ENCODE measurements at places on chromosomes 2 and 18.

DNA sequence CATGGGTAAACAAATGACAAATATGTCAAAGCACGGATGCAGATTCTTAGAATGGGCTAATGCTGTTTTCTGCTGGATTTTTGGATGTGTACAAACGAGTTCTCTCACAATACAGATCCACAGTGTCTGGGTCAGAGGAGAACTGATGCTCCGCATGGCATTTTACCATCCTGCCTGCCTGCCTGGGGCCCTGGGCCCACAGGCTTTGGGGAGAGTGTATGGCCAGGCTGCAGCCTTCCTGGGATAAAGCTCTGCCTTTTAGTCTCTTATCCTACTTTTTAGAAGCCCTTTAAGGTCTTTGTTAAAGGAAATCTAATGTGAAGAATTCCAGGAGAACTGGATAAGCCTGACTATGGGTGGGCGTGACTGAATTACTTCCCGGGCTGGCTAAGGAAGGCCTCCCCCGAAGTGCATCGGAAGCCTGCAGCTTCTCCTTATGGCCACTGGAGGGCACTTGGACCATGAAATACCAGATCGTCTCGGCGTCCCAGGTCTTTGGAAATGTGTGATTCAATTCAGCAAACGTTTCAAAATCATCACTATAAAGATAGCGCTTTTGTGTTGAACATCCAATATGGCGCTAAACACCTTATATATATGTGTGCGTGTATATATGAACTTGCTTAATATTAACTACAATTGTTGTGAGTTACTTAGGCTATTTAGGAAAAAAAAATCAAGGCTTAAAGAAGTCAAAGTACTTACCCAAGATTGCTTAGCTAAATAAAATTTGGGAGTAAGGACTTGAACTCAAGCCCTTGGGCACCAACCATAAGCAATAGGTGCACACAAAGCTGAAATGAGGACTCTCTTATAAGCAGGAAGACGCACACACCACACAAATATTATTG is 15.2 kb upstream of the DNPEP start:
- peak; percentile 18 for DNase-seq

GRCh38 chr2:239371726-239372686 is 28.8 kb downstream of the HDAC4 start:
- no peak for DNase-seq

GRCh38 chr18:22191923-22192322 is 22.5 kb downstream of the GATA6 start:
- no peak for DNase-seq

DNA sequence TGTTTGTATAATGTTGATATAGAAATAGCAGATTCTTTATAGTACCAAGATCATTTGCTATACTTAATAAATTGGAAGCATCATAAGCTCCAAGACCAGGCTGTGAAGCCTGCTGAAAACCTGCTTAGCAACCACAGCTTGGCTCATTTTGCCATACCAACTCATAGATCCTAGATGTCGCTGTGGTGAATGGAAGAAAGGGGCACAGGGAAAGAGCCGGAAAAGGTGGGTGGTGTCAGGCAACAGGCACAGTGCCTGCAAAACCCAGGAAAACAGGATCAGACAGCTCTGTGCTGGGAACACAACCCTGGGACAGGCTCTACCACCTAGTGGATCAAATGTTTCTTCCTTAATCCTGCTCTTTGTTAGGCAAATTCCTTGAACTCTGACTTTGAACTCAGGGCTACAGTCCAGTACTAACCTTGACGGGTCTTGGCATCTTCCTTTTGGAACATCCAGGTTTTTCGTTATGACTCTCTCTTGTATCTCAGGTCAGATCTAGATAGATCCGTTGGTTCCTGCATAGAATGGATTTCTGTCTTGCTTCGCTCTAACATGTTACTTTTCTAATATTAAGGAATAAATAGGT is 31.6 kb downstream of the TWSG1 start:
- no peak for DNase-seq

GRCh38 chr2:22596306-22596705 is 788.7 kb upstream of the KLHL29 start:
- no peak for DNase-seq

GRCh38 chr2:140349695-140350094 is 1569.5 kb upstream of the NXPH2 start:
- no peak for DNase-seq

DNA sequence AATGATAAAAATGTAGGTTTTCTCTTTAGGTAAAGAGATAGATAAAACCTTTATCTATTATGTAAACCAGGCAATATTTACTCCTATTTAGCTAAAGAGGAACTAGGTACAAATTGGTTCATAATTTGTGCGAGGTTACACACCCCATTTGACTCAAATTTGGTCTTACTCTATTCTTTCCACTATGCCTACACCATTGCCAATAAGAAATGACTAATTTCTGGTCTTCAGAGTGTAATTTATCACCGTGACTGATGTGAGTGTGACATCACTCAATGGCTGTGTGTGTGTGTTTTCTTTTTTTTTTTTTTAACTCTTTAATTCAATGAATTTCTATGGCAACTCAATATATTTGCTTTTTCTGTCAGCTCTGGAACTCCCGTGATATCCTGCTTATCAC is 955.8 kb downstream of the TDRD15 start:
- no peak for DNase-seq

- DNase-seq, result no peak
Observed at GRCh38 chr2:185137700-185138099, 539.4 kb downstream of the ZNF804A start.

DNA sequence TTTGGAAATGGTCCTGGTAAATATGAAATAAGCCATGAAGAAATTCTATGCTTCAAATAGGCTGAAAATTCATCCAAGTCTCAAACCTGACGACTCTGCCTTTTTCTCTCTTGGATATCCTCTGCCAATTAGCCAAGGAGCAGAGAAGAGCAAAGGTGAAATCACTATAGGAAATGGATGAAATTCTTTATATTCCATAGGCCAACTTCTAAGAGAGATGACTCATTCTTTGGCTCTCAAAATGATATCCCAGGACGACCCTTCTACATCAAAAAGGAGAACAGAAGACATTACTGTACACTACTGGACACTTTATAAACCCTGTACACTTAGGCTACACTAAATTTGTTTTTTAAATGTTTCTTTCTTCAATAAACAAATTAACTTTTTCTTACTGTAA is 22.7 kb downstream of the PDE1A start:
- no peak for DNase-seq

DNA sequence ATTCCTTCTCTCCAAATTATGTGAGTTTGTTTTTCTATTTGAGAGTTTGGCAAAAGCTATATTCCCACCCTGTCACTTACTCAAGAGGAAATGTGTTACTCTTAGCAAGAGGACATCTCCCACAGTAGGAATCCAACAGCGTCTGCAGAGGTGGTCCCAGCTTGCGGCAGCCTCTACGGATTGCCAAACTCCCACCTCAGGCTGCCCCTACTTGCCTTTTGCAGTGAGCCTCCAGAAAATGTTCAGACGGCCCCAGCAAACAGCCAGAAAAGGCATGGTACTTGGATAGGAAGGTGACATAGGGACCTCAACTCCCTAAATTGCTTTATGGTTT is 158.4 kb downstream of the SUCLG1 start:
- no peak for DNase-seq

- DNase-seq, result no peak
Observed at GRCh38 chr2:230714136-230714480, 1.5 kb downstream of the CAB39 start.

- DNase-seq, result no peak
Observed at GRCh38 chr18:48068916-48069445, 138.5 kb upstream of the SMAD2 start.

DNA sequence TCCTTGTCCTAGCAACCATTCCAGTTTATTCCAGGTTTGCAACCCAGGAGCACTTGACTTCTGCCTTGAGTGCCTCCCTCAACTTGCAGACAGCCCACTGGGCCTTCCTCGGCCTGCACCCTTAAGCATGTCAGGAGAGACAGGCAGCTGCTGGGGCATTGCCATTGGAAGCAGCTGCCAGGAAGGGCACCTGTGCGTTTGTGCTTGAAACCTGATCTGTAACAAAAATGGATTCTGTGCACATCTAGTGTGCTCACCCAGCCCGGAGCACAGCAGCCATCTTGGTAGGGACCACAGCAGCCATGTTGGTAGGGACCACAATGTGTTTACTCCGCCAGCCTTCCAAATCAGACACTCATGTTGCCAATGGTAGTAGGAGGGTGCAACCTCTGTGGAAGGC is 44.3 kb upstream of the GLI2 start:
- DNase-seq, result no peak

DNA sequence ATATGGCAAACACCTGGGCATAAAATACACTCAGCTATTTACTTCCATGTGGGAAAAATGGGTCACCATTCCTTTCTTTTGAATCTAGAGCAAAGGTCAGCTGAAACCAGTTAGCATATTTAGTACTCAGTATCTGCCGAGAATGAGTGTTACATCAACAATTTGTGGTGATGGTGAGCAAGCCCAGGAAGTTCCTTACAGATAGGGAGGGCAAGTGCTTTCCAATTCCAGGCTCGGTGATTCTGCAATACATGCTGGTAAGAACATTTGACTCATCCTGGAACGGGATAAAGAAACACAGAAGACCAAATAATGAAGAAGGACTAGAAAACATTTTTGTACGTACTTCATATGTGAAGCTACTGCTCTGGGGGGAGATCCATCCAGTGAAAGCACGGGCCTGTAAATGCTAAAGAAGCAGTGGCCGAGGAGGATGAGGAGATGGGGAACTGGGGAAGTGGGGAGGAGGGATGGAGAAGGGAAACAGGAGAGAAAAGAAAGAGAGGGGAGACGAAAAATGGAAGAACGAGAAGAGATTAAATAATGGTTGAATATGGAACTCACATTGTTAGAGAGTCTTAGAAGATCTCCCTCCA is 251.9 kb downstream of the TTC32 start:
- no peak for DNase-seq

DNA sequence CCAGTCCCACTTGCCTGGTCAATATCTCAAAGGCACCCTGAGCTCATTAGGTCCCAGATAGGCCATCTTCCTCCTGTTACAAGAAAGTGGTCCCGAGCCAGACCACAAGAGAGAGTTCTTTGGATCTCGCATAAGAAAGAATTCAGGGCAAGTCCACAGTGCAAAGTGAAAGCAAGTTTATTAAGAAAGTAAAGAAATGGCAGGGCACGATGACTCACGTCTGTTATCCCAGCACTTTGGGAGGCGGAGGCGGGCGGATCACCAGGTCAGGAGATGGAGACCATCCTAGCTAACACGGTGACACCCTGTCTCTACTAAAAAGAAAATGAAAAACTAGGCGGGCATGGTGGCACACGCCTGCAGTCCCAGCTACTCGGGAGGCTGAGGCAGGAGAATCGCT is 10.8 kb upstream of the SMAD7 start:
- no peak for DNase-seq

- no peak for DNase-seq
Observed at GRCh38 chr2:15748736-15749323, 157.2 kb downstream of the DDX1 start.

- no peak for DNase-seq
Observed at GRCh38 chr18:60050821-60051220, 151.0 kb downstream of the PMAIP1 start.

DNA sequence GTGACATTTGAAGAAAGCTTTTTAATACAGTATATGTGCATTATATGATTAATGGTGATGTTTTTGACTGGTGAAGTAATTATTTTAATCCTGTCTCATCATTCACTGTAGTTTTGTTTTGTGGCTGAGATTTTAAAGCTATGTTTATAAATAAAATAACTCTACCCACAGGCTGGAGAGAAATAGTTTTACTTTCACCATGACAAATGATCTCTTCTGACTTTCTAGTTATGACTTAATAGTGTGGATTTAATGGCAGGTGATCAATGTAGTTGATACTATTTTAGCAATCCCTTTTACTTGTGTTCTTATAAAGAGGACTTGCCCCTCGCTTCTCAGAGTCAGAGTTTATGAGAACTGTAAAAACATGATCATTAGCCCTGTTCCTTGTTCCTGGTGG is 289.5 kb upstream of the SIX3 start:
- no peak for DNase-seq

DNA sequence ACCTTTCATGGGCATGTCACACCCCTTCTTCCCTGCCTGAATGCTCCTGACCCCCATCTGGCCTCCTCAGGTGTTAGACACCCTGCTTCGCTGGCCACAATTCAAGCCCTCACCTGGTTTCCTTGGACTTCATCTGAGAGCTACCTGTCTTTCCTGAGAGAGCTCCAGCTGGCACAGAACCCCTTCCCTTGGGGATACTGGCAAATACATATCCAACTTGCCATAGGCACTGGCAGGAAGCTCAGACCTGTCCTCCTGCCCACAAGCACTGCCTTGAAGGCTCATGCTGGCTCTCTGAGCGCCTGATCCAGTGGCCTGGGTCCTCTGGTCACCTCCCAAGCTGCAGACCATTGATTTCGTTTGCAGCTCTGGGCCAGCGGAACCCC is 74.1 kb upstream of the MAP4K3 start:
- DNase-seq, result no peak

- no peak for DNase-seq
Observed at GRCh38 chr2:218860950-218861381, 1.4 kb downstream of the WNT6 start.

DNA sequence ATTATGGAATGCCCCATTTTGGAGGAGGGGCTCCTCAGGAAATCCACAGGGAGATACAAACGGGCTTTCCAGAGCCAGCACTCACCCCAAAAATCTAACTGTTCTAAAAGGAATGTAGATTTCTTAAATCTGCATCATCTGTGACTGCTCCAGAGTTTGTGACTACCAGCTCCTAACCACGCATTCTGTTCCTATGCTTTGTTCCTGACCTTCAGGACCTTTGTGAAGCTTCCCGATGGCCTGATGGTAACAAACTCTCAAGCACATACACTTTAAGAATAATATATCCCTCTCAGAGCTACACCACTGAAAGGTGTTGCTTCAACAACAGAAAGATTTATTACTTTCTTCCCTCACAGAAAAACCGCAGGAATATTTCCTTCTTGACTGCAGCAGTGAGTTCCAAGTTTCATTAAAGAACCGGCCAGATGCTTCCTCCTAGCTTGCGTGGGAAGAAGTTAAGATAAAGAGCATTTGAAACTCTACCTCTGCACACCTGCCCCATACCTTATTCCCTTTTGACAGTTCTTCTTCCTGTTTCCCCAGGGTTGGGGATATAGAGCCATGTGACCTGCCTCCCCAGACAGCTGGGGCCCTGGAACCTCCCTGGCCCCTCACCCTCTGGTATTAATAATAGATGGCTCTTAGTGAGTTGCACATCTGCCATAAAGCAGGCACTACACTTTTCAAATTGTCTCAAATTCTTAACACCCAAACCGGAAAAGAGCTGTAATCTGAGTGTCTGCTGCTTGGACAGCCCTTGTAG is 40.2 kb upstream of the EML4 start:
- DNase-seq, result no peak

DNA sequence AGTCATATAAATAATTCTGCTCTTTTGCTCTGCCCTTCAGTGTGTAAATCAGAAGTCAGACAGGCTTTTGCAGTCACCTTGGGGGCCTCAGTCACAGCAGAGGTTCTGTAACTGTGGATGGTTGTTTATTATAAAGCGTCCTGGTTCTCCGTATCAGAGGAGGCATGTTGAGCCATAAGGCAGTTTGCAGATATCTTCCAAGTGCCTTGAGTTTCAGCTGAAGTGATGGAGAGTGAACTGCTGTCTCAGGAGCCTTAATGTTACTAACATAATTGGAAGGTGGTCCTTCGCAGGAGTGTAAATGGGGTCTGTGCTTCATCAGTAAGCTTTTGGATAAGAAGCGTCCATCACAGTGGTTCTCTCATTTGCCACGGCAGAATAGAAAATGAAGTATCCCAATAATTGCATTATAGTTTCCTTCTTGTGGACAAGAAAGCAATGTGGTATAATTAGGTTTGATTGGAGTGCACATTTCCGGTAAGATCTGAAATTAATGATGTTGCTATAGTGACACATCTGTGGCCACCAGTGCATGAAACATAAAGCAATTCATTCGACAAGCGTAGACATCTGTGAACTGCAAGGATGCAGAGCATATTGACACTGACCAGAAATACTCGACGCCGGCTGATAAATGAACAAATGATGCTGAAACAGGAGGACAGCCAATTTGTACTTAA is 112.5 kb upstream of the NFATC1 start:
- no peak for DNase-seq
